Mononuclear cell (primary cell): ENCODE measurements at places on chromosomes 16 and 17. TPM values are rescaled to one million over a fixed set of nuclear protein-coding genes. Genes with fewer than 3 reads are reported as not detected.

The DERL2 gene
- total RNA-seq = 49.4 TPM

The FBF1 gene
- total RNA-seq = 11.2 TPM

The TBC1D3 gene
- total RNA-seq = not detected

The SPATA32 gene
- 0.10 TPM for total RNA-seq

The ORC6 gene
- 2.4 TPM for total RNA-seq

The SGF29 gene
- total RNA-seq = 18.4 TPM

The TVP23A gene
- not detected for total RNA-seq

The MMP28 gene
- 8.1 TPM for total RNA-seq

The NUP93 gene
- 51.1 TPM for total RNA-seq

The HEXIM2 gene
- 3.4 TPM for total RNA-seq

The NPB gene
- 0.10 TPM for total RNA-seq

The ARHGAP44 gene
- total RNA-seq = not detected

The AIPL1 gene
- total RNA-seq = under 0.01 TPM

The SLC16A11 gene
- total RNA-seq = 0.63 TPM

The CHST4 gene
- total RNA-seq = not detected

The DHRS11 gene
- total RNA-seq = 1.8 TPM

The TP53TG3F gene
- total RNA-seq = not detected

The SCARF1 gene
- total RNA-seq = 4.6 TPM
